Activated CD8-positive, alpha-beta memory T cell treated with anti-CD3 and anti-CD28 coated beads, Interleukin-2, amount 10 ng/mL, durations not matched to agents 7 days and 5 days (primary cell): ENCODE measurements at places on chromosomes 12 and 14. TPM values are rescaled to one million over a fixed set of nuclear protein-coding genes. Genes with fewer than 3 reads are reported as not detected.
A peak's percentile ranks its signal among the peaks of the same experiment; 100 is the strongest.

GRCh38 chr12:4566474-4566873, 4.5 kb downstream of the DYRK4 start:
- no peak for DNase-seq

DNA sequence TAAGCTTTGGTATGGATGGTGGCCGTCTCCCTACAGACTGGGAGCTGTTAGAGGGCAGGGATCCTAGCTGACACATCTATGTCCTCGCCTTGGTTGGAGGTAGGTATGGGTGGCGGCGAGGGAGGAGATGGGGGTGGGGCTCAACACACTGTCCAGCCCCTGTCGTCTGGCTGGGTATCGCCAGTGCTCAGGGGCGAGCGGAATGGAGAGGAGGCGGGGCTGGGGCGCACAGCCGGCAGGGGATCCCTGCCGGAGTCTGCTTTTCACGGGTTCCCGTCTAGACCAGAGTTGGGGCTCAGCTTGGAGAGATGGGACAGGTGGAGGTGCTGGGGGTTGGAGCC, 16.1 kb downstream of the TAMALIN start:
- DNase-seq = peak; percentile 60

DNA sequence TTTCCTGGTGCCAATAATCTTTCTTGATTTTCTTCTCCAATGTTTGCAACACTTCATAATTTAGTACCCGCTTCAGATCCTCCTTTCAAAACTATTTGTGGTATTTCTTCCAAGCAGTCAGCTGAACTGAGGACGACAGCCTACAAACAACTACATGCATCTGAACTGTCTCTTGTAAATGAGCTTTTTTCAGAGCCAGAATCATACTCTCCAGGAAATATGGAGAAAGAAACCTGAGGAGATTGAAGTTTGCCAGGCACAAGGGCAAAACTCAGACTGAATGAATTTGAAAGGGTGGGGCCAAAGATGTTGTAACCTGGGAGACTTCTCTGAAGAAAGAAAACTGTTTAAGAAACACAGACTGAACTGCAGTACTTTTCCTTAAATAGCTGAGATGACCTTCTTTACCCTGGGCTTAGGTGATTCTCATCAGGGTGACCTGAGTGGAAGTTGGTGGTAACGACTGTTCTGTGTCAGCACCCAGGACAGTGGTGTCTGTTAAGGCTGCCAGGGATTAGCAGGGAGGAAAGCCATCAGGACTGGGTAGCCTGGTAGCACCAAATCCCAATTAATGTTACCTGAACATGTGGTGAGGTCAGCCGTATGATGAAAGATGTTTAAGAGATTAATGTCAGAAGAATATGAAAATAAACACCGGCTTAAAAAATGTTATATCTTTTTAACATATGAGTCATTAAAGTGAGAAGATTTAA, 95.0 kb downstream of the TGFB3 start:
- no peak for DNase-seq

DNA sequence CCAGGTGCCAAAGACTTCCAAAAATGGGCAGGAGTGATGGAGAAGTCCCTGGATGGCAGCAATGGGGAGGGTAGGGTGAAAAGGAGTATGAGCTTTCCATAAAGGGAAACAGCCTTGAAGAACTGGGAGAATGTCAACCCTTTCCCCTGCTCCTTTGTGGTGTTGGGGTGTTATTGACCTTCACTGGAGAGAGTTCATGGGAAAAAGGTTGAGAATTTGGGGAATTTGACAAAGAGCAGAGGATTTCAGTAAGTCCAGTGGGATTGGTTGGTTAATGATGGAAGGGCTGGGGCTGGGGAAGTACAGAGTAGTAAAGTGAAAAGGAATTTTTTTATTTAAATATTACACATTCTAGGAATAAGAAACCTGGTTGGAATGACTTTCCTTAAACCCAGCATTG, 116.6 kb downstream of the ERC1 start:
- DNase-seq = no peak

DNA sequence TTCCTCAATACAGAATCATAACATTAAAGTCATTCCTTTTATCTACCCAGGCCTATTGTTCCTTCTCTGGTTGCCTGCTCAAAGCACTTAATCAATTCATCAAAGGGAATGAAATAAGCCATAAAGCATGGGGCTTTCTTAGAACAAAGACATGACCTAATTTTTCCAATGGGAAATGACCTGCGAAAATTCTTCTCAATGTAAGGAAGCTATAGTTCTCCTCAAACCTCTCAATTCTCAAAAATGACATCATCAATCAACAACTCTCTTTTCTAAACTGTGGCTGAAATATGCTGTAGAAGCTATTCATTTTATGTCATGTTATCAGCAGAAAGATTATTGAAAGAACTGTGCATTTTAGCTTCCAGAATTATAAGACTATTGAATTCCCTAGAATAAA, 116.0 kb upstream of the PTPRR start:
- no peak for DNase-seq

DNA sequence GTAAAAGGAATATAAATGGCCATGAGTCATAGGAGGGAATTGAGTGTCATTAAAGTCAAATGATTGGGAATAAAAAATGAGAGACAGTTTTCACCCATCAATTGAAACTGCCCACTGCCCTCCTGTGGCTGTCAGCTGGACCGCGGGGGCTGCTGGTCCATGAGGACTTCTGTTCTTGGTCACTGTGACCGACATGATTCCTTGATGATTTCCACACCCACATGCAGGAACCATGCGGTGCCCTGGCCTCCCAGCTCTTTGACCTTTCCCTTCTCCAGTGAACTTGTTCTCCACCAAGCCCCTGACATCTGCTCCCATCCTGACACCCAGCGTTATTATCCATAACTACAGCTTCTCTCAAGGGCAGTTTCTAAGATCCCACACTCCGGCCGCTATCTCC, 48.4 kb downstream of the C12orf75 start:
- no peak for DNase-seq

- no peak for DNase-seq
Observed at GRCh38 chr14:75310295-75311111, 31.9 kb downstream of the FOS start.

DNA sequence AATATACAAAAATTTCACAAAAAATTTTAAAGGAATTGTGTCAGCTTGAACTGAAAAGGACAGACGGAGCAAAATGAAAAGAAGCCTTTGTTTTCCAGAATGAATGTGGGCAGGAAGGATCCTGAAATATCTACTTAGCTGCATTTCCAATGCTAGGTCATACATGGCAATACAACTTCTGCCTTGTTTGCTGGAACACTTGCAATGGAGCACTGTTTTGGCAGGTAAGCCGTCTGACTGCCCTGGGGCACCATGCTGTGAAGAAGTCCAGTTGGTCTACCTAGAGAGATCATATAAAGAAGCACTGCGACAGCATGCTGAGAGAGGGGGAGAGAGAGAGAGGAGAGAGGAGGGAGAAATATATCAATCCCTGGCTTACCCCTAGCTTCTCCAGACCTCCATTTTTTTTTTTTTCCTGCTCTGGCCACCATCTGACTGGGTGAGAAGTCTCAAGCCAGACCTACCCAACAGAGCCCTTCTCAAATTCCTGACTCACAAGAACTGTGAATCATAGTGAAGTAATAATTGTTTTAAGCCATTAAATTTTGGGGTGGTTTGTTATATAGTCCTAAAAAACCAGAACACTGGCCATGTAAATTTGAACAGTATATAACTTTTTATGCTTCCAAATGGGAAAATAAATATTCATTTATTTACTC, 97.1 kb upstream of the PRICKLE1 start:
- no peak for DNase-seq

DNA sequence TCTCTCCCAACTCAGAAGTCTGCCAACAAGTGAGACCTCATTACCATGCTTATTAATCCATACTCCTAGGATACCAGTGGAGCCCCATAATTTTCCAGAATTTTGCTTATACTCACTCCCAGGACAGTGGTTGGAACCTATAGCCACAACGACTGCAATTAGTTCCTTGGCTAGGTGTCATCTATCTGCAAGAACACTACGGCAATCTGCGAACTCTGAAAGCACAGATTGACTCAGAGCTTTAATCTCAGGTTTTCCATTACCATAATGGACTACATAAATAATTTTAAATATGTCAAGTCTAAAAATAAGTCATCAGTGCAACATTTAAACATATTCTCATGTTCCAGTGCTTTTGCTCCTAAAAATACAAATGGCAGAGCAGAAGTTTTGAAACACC, 33.4 kb downstream of the TMTC3 start:
- DNase-seq = no peak

DNA sequence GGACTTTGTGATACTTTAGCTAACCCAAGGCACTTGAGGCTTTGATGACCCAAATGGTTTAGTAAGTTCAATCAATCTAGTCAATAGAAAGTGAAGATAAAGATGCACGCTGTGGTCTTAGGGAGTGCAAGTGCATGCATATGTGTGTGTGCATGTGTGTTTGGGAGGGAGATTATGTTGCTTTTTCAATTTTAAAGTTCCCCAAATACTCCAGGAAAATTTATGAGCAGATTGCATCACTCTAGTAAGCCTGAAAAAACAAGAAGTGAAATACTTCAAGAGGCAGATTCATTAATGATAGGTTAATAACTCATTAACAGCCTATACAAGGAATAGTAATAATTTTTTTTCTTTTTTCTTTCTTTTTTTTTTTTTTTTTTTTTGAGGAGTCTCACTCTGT, 12.4 kb upstream of the SIX1 start:
- DNase-seq = no peak

- peak; percentile 76 for DNase-seq
Observed at GRCh38 chr14:20857630-20858261, 33.4 kb upstream of the RNASE3 start.

DNA sequence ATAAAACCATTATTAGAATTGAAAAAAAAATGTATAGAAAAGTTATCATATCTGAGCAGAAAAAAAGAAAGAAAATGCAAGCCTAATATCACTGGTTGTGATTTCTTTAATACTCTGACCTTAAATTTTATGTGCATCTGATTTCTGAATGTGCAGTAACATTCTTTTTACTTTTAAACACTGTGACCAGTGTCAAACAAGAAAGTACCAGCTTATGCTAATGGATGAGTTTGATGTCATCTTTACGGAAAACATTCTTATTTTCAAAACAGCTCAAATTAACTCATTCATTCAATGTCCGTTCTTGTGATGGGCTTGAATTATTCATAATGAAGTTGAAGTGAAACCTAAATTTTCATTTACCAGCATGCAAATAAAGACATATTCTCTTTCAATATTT, at the start of gene TAS2R50:
Gene TAS2R50 (minus strand): TSS at position 101 of the 400 bp plus-strand sequence. CDS start 52 bp downstream, at position 49.
- no peak for DNase-seq

- DNase-seq = no peak
Observed at GRCh38 chr14:94646481-94646880, 34.3 kb downstream of the SERPINA3 start.

- no peak for DNase-seq
Observed at GRCh38 chr14:40762685-40763084, 844.0 kb upstream of the LRFN5 start.

DNA sequence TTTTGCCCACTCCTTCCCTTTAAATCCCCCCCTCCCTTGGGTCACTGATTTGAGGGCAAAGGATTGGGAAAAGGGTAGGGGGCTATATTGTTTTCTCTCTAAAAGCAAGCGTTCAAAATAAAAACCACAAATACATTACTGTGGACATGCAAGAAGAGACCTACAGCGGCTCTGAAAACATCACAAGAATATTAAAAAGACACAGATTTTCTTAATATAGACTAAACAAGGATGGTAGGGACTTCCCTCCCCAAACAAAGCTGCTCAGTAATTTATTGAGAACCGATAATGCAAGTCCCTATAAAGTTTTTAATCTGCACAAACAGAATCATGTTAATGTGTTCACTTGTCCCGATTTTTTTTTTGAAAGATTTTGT, 12.9 kb downstream of the TBX3 start:
- no peak for DNase-seq

DNA sequence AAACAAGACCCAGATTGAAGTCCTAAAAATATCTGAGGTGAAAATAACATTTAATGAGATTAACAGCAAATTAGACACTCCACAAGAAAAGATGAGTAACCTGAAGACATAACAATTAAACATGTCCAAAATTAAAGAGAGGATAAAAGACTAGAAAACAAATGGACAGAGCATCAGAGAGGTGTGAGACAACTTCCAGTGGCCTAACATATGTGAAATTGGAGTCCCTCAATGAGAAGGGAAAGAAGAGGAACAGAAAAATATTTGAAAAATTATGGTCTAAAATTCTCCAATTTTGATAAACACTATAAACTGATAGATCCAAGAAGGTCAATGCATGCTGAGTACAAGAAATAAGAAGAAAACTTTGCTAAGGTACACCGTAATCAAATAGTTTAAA, 151.9 kb downstream of the KITLG start:
- no peak for DNase-seq

The USP44 gene
- 11.1 TPM for total RNA-seq

The SPX gene
- total RNA-seq = 0.64 TPM

The SMCO2 gene
- total RNA-seq = 0.91 TPM

The NR4A1 gene
- total RNA-seq = 41.8 TPM

The RNF212B gene
- not detected for total RNA-seq

The NR1H4 gene
- total RNA-seq = not detected

The GALC gene
- total RNA-seq = 20.6 TPM

The GYS2 gene
- total RNA-seq = not detected
